Spleen (tissue), 13 donors: ENCODE measurements at places on chromosomes 5 and 9. TPM values are rescaled to one million over a fixed set of nuclear protein-coding genes. Genes with fewer than 3 reads are reported as not detected.

CDKN2A gene
- total RNA-seq, result 6.5 TPM

UNC5A gene
- not detected for total RNA-seq

IFNA6 gene
- not detected for total RNA-seq

HNRNPA0 gene
- 22.9 TPM for total RNA-seq

CCDC152 gene
- 0.46 TPM for total RNA-seq

GLDC gene
- 8.7 TPM for total RNA-seq

PCDHB2 gene
- 1.4 TPM for total RNA-seq

ADAMTSL1 gene
- 3.9 TPM for total RNA-seq

- no peaks in the 10 kb centered on the region for H3K27me3 ChIP-seq
- H3K4me1 ChIP-seq, result no peaks in the 10 kb centered on the region
- no peak overlapping the region for H3K4me3 ChIP-seq
- H3K27ac ChIP-seq, result no peak overlapping the region
- no peaks in the 10 kb centered on the region for H3K36me3 ChIP-seq
Measured at GRCh38 chr5:22889720-22890119, 36.6 kb upstream of the CDH12 start.

GRCh38 chr5:53249529-53250200 lies 140.1 kb upstream of the MOCS2 start:
- H3K27me3 ChIP-seq, result no peaks in the 10 kb centered on the region
- DNase-seq, result no peak
- H3K4me3 ChIP-seq, result no peak overlapping the region
- H3K4me1 ChIP-seq, result no peaks in the 10 kb centered on the region

- H3K27me3 ChIP-seq, result no peaks in the 10 kb centered on the region
- H3K36me3 ChIP-seq, result peaks cover 25% of the 10 kb centered on the region
- H3K27ac ChIP-seq, result no peak overlapping the region
- H3K4me3 ChIP-seq, result no peak overlapping the region
Measured at GRCh38 chr5:34959323-34959722, 30.0 kb downstream of the DNAJC21 start.

- no peak overlapping the region for H3K4me3 ChIP-seq
- peaks cover 32% of the 10 kb centered on the region for H3K4me1 ChIP-seq
- H3K36me3 ChIP-seq, result no peaks in the 10 kb centered on the region
- no peak overlapping the region for H3K27ac ChIP-seq
Measured at GRCh38 chr5:1001406-1002270, 7.0 kb upstream of the NKD2 start.

DNA sequence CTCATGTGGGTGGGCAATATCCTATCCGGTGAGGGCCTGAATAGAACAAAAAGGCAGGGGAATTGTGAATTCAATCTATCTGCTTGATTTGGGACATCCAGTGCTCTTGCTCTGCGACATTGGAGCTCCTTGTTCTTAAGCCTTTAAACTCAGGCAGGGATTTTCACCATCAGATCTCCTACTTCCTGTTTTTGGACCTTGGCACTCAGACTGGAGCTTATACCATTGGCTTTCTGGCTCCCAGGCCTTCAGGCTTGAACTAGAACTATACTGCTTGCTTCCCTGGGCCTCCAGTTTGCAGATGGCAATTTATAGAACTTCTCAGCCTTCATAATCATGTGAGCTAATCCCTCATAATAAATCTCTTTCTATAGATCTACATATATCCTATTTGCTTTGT lies 134.3 kb upstream of the CLINT1 start:
- no peak overlapping the region for H3K27ac ChIP-seq
- no peaks in the 10 kb centered on the region for H3K27me3 ChIP-seq

- peaks cover 61% of the 10 kb centered on the region for H3K4me1 ChIP-seq
- H3K36me3 ChIP-seq, result no peaks in the 10 kb centered on the region
- DNase-seq, result no peak
- H3K4me3 ChIP-seq, result no peak overlapping the region
Measured at GRCh38 chr5:126847456-126847820, 70.5 kb downstream of the LMNB1 start.

GRCh38 chr5:60541980-60542379 lies 158.0 kb downstream of the DEPDC1B start:
- peaks cover 9% of the 10 kb centered on the region for H3K4me1 ChIP-seq
- H3K27ac ChIP-seq, result no peak overlapping the region
- H3K27me3 ChIP-seq, result no peaks in the 10 kb centered on the region
- no peak overlapping the region for H3K4me3 ChIP-seq
- H3K36me3 ChIP-seq, result no peaks in the 10 kb centered on the region

DNA sequence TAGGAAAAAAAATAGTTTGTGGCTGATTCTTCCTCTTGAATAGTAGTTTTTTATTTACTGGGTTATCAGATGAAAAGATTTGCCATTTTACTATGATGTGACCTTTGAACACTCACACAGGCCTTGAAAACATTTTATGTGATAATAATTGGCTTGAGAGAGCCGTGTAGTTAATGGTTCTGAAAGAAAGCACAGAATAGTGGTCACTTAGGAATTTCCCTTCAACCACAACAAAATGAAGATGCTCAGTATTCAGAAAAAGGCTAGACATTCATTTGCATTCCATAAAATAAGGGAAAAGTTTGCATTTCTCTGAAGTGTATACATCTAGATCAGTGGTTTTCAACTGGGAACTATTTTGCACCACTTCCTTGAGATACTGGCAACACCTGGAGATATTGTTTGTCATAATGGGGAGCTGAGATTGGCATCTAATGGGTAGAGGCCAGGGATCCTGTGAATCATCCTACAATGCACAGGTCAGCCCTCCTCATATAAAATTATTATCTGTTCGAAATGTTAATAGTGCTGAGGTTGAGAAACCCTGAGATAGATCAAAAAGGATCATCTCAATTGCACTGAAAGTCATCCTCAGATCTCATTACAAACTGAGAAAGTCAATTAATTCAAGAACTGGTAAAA lies 446.4 kb upstream of the CCNG1 start:
- no peaks in the 10 kb centered on the region for H3K36me3 ChIP-seq
- no peaks in the 10 kb centered on the region for H3K27me3 ChIP-seq
- no peak overlapping the region for H3K27ac ChIP-seq
- H3K4me1 ChIP-seq, result no peaks in the 10 kb centered on the region
- DNase-seq, result no peak
- no peak overlapping the region for H3K4me3 ChIP-seq

DNA sequence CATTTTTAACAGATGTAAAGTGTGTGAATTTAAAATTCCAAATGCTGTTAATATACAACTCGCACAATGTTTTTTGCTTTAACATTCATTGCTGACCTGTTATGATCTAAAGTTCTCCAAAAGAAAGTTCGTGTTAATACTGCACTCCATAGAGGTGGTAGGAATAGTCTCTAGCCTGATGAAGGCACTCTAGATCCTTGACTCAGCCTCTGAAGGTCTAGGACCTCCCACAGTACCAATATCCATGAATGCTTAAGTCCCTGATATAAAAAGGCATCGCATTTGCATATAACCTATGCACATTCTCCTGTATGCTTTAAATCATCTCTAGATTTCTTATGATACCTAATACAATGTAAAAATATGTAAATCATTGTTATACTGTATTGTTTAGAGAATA lies 213.6 kb downstream of the EFNA5 start:
- no peak overlapping the region for H3K4me3 ChIP-seq
- H3K27ac ChIP-seq, result no peak overlapping the region
- DNase-seq, result no peak
- no peaks in the 10 kb centered on the region for H3K36me3 ChIP-seq

GRCh38 chr9:106930477-106930876 lies 67.5 kb downstream of the ZNF462 start:
- no peak overlapping the region for H3K4me3 ChIP-seq
- H3K36me3 ChIP-seq, result no peaks in the 10 kb centered on the region
- H3K4me1 ChIP-seq, result no peaks in the 10 kb centered on the region
- DNase-seq, result no peak

DNA sequence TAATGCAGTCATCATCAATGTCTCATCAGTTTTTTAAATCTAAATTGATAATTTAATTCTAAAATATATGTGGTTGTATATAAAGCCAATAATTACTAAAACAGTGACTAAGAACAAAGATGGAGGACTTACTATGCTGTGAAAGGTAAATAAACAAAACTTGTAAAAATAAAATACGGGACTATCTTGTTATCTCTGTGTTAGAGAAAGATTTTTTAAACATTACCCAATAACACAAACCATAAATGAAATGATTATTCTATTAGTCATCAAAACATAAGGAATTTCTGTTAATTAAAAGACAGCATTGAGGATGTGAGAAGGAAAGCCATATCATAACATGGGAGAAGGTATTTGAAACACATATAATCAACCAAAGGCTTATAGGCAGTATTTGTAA lies 226.2 kb upstream of the SMC2 start:
- no peak overlapping the region for H3K27ac ChIP-seq
- H3K36me3 ChIP-seq, result no peaks in the 10 kb centered on the region
- no peaks in the 10 kb centered on the region for H3K27me3 ChIP-seq
- no peaks in the 10 kb centered on the region for H3K4me1 ChIP-seq

- no peaks in the 10 kb centered on the region for H3K36me3 ChIP-seq
- H3K27me3 ChIP-seq, result no peaks in the 10 kb centered on the region
- DNase-seq, result no peak
- H3K4me1 ChIP-seq, result no peaks in the 10 kb centered on the region
- H3K4me3 ChIP-seq, result no peak overlapping the region
Measured at GRCh38 chr5:29197631-29198454, 1995.6 kb upstream of the CDH6 start.

DNA sequence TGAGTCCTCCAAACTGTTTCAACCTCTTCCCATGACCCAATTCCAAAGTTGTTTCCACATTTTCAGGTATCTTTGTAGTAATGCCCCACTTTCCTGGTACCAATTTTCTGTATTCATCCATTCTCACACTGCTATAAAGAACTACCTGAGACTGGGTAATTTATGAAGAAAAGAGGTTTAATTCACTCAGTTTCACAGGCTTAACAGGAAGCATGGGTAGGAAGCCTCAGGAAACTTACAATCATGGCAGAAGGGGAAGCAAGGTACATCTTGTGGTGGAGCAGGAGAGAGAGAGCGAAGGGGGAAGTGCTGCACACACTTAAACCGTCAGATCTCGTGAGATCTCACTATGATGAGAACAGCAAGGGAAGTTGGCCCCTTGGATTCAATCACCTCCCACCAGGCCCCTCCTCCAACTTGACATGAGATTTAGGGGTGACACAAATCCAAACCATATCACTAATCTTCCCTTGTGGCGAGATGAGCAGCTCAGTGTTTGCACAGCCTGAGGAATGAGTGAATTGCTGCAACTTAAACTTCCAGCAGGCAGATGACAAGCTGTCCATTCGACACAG lies 42.9 kb downstream of the TRIP13 start:
- no peaks in the 10 kb centered on the region for H3K36me3 ChIP-seq
- no peak for DNase-seq
- H3K27ac ChIP-seq, result no peak overlapping the region
- H3K4me1 ChIP-seq, result no peaks in the 10 kb centered on the region

DNA sequence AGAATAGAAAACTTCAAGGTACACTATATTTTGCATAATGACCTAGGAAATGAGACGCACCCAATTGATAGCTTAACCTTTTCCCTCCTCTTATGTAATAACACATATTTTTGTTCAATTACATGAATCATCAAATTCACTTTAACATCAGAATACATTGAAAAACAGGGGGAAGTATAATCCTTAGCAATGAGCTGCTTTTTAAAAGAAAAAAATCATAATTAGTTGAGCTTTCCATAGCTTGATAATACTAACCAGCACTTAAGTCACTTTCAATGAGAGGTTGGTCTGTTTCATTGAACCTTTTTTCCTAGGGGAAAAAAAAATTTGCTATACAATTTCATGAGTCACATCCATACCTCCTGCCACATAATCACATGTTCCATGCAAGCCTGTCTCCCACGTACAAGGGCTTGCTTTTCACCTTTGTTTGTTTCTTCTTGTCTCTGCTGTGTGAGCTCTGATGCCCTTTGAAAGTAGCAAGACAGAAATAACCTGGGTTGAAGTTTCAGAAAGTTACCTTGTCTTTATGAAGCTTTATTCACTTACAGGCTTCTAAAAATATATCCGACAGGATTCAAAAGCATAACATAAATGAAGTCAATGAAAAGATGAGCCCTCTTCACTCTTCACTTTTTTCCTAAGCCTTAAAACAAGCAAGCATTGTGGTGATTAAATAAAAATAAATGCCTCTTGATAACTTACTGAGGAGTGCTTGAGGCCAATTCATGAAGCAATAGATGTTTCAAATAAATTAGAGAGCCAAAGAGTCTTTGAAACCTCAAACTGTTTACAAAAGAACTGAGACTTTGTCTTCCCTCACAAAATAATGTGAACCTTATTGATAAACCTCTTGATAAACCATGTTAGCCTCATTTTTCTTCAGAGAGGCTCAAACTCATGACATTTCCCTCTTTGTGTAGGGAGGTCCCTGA lies 108.5 kb downstream of the FEM1C start:
- DNase-seq, result no peak
- no peak overlapping the region for H3K4me3 ChIP-seq
- no peaks in the 10 kb centered on the region for H3K27me3 ChIP-seq

- H3K27me3 ChIP-seq, result peaks cover 16% of the 10 kb centered on the region
- H3K4me3 ChIP-seq, result no peak overlapping the region
- no peaks in the 10 kb centered on the region for H3K36me3 ChIP-seq
- H3K4me1 ChIP-seq, result peaks cover 80% of the 10 kb centered on the region
- no peak for DNase-seq
- H3K27ac ChIP-seq, result peak overlapping the region; percentile 84
Measured at GRCh38 chr9:127919253-127919815, 2.5 kb upstream of the ST6GALNAC4 start.

GRCh38 chr5:33701251-33701650 lies 190.5 kb downstream of the ADAMTS12 start:
- no peaks in the 10 kb centered on the region for H3K27me3 ChIP-seq
- H3K4me1 ChIP-seq, result no peaks in the 10 kb centered on the region
- DNase-seq, result no peak
- no peak overlapping the region for H3K27ac ChIP-seq
- H3K4me3 ChIP-seq, result no peak overlapping the region

DNA sequence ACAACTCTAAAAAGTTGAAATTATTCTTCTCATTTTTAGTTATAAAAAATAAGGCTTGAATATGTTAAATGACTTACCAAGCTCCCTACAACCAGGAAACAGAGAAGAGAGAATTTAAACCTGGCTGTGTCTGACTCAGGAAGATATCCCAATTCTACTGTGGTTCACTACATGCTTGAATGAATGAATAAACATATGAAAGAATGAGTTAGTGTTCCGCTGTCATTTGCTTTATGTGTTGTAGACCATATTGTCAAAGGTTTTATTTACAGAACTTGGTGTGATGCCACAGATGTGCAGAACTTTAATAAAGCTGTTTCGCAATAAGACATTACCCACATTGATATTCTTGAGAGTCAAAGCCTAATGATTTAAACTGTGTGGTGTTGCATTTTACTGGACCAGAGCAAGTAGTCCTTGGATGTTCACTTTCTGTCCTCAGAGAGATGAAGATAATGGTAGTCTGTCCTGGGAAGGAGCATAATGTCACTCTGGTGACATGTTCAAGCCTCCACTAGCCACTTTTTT lies 313.2 kb downstream of the TRIM32 start:
- no peak overlapping the region for H3K4me3 ChIP-seq
- H3K27me3 ChIP-seq, result no peaks in the 10 kb centered on the region
- no peak for DNase-seq
- H3K4me1 ChIP-seq, result no peaks in the 10 kb centered on the region

- DNase-seq, result no peak
- no peaks in the 10 kb centered on the region for H3K36me3 ChIP-seq
- H3K27ac ChIP-seq, result no peak overlapping the region
- peaks cover 12% of the 10 kb centered on the region for H3K4me1 ChIP-seq
- no peaks in the 10 kb centered on the region for H3K27me3 ChIP-seq
Measured at GRCh38 chr5:82107267-82107666, 135.4 kb downstream of the ATG10 start.

- H3K27ac ChIP-seq, result no peak overlapping the region
- H3K4me3 ChIP-seq, result no peak overlapping the region
- no peaks in the 10 kb centered on the region for H3K27me3 ChIP-seq
- DNase-seq, result no peak
Measured at GRCh38 chr5:93071710-93072109, 509.3 kb downstream of the NR2F1-AS1 start.
